ENCODE measurements at places on chromosomes 16 and 17. TPM values are rescaled to one million over a fixed set of nuclear protein-coding genes. Genes with fewer than 3 reads are reported as not detected.

DNA sequence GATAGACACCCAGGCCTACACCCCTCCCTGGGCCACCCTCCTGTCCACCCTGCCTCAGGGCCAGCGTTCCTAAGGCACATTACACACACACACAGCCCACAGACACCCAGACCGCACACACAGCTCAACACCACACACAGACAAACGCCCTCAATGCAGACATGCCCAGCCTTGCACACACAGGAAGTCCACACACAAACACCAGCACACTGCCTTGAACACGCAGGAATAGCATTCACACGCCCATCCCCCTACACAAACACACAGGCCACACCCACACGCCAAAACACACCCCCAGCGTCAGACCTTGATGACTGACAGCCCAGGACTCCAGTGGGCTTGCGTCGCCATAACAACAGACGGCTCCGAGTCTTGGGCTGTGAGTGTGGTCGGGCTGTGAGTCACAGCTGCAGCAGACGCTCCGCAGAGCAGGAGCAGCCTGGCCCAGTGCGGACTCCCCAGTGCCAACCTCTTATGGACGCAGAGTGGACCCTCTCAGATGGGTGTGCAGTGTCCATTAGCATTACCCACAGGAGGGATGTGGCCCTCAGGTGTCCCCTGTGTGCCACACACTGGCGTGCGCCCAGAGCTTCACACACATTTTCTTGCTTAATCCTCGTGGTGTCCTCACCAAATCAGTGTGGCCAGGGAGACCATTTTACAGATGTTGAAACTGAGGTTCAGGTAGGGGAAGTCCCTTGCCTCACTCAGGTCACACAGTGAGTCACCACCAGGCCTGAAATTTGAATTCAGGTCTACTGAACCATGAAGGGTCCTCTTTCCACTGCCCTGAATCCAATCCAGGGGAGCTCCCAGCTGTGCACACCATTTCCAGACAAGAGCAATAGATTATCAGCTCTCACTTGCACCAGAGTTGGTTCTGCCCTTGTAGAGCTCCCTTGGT, 17.8 kb upstream of the RAI1 start:
- DNase-seq: peak; percentile 93

DNA sequence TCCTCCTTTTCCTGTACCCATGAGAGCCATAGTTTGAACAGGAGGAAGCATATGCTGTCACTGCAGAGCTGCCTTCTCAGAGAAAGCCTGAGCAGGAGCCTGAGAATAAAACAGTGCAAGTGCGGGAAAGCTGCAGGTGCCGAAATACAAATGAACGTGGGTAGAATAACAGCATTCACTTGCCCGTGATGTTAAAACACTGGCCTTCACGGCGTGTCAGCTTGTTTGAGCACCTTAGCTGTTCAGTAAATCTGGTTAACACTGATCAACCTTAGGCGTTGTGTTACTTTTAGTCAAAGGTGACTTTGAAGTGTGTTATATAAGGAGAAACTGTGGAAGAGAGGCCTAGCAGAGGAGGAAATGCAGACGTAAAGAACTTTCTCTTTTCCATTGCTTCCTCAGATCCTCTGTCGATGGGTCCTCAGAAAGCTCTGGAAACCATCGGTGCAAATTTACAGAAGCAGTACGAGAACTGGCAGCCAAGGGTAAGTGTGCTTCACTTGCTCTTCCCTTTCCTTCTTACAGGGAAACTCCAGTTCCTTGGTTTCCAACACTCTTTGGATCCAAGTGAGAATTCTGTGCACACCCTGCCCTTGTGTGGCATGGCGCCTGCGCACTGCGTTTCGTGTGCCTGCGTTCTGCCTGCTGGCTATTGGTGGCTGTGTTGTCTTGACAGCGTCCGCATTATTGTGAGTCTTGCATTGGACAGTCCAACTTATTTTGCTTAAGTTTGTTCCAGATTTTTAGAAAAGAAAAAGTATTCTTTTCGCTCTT, 98.9 kb downstream of the RPTOR start:
- DNase-seq: no peak

The PHKB gene
- 27.6 TPM for total RNA-seq

The DCTPP1 gene
- 42.0 TPM for total RNA-seq

GRCh38 chr17:69723741-69724140, 309.2 kb downstream of the MAP2K6 start:
- DNase-seq: no peak

GRCh38 chr17:73091770-73092522, 542 bp downstream of the SLC39A11 start:
- DNase-seq: peak; percentile 25
